CD4-positive, alpha-beta T cell (primary cell): ENCODE measurements at places on chromosomes 16 and 17. TPM values are rescaled to one million over a fixed set of nuclear protein-coding genes. Genes with fewer than 3 reads are reported as not detected.

Gene CCL3
- total RNA-seq: 0.78 TPM

DNA sequence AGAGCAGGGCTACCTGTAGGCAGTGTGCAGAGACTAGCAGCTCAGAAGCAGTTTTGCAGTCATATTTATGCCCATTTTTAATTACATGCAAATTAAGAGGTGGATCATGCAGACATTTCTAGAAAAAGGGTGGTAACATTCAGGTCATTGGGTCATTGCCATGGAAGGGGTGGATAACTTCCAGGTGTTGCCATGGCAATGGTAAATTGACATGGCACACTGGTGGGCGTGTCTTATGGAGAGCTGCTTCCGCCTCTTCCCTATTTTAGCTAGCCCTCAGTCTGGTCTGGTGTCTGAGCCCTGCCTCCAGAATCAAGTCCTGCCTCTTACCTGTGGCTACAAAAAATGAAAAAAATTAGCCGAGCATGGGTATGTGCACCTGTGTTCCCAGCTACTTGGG lies 2.8 kb upstream of the DNAI2 start:
- DNase-seq: no peak

DNA sequence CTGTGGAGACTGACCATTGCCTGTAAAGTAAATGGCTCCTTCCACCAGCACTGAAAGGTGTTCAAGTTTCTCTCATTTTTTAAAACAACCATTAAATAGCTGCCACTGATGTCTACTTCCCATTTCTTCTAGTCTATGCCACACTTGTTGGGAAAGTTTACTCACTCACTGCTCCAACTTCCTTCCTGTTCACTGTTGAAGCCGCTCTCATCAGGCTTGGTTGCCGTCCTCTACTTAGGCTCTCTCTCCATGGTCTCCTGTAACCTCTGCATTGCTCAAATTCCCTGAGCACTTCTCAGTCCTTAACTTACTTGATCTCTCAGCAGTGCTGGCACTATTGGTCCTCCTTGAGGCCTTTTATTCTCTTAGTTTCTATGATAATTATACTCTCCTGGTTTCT lies 32.4 kb downstream of the SNX11 start:
- DNase-seq: no peak

Gene ERN2
- total RNA-seq: not detected

Gene DOC2B
- total RNA-seq: 0.34 TPM

- DNase-seq: no peak
Measured at GRCh38 chr17:82076018-82076784, 10.6 kb upstream of the DUS1L start.

DNA sequence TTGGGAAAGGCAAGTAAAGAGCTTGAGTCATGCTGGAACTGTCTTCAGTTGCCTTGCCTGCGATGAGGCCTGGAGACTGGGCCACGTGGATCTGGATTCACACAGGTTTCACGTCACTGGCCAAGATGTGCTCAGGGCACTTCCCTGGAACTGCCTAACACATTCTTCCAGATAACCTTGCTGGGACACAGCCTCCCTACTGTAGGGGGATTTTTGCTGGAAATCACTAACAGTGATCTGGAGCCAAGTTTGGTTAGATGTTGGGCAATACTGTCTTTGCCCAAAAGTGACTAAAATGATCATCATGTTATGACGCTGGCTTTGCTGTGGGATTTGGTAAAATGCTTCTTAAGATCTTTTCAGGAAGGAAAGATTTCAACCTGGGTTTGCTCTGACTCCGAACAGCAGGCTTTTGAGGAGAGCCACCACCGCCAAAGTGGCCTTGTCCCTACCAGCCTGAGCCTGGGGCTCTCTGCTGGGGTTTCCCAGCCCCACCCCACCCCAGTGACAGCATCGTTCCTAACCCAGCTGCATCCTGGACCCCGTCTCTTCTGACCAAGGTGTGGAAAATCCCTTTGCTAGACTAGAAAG lies 14.7 kb downstream of the C1QTNF1 start:
- DNase-seq: no peak

- no peak for DNase-seq
Measured at GRCh38 chr17:32356750-32357149, 6.8 kb downstream of the ZNF207 start.

GRCh38 chr16:71648162-71648561 lies 22.2 kb downstream of the MARVELD3 start:
- no peak for DNase-seq

DNA sequence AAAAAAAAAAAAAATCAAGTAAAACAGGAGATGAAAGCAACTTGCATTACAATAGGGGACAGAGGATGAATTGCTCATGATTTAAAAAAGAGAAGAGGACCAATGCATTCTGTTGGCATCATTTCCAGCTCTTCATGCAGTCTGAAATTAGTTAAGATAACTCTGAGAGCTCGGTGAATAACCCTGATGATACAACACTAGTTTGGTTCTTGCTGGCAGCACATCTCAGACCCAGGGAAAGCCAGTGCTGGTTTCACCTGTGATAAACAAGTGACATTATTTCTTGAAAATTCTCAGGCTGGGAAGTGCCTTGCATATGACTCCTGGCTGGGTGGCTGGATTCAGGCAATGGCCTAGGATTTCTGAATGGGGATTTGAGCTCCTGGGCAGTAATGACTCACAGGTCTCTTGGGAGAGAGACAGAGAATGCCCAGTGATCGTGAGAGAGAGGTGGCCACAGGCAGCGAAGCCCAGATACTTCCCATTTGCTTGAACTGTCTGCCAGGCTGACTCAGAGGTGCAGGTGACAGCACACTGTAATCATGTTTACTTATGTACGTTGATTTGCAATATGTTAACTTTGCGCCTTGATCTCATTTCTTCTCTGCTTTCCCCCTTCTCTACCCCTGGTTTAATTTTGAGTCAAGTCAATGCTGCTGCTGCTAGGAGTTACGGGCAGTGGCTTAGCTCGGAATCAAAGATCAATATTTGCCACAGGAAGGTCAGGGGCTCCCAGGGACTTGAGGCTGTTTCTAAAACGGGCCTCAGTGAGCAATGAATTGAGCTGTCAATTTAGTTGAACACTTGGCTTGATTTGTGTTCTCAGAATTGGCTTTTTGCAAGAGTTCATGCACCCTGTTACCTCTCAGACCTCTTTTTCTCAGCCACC lies 27.1 kb downstream of the ARSG start:
- DNase-seq: peak; percentile 59

- peak; percentile 81 for DNase-seq
Measured at GRCh38 chr17:16997514-16998429, 25.9 kb upstream of the TNFRSF13B start.

Gene PRSS8
- total RNA-seq: not detected

DNA sequence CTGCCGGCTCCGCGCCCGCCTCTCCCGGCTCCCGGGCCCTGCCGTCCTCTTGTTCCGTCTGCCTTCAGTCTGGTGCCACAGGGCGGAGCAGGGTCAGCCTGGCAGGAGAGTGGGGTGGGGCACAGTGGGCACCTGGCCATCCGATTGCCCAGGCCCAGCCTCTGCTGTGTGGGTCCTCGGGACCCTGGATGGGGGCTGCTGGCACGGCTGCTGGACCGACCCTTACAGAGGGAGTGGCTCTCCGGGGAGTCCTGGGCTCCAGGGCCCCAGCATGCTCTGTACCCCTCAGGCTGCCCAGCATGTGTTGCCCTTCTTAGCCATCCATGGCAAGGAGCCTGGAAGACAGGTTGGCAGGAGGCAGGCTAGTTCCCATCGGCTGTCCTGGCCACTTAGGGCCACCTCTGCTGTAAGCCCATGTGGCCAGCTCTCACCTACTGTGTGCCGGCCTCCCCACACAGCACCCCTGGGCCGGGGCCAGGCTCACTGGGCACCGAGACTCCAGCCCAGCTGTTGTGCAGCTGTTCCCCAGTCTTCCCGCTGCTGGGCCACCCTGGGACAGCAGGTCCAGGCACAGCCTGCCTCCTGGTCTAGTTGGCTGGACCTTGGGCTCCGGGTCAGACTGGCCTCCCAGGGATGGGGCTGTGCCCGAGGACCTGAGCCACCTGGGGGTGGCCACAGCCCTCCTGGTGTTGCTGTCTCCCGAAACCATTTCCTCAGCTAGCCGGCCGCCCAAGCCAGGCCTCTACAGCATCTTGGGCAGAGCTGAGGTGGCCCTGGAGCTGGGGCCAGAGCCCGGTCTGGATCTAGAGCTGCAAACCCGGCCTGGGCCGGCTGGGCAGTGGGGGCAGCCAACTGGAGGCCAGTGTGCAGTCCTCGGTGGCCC lies 24.9 kb downstream of the BAHCC1 start:
- no peak for DNase-seq

DNA sequence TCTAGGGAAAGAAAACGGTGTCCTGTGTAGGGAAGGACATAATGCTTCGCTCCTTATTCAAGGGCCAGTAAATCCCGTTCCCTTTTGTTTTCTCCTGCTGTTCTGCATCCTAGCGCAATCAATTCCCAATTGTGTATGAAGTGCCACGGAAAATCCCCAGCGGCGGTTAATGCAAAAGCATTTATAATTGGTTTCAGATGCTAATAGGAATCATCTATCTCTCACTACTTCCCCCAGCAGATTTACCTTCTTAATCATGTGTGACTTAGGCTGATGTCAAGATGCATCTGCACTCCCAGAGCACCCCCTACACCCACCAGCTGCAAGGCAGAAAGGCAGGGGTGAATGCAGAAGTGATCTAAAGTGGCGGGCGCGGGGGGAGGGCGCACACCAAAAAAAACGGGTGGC lies 32.7 kb upstream of the SSTR2 start:
- DNase-seq: no peak

DNA sequence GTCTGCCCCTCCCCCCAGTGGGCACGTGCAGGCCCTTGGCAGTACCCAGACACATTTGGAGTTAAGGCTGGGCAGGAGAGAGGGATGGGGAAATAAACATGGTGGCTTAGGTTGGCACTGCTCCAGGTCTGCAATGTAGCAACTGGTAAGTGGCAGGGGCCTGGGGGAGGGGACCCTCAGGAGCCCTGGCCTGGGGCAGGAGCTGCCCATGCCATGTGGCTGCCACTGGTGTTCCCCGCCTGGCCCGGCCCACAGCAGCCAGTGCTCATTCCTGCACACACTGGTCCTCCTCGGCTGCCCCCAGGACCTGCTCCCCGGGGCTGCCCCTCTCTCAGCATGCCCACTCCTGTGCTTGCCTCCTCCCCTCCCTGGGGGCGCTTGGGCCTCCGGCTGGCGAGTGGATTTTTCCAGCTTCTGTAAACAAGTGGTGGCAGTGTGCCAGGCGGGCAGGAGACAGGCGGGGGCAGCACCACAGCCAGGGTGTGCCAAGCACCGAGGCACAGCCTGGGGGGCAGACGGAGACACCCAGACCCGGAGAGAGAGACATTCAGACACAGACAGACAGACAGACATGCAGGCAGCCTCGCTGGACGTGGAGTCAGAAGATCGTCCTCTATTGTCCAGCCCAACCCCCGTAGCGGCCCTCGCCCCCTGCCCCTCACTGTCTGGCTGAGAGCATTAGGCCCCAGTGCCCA lies 9.4 kb downstream of the THRA start:
- DNase-seq: no peak

GRCh38 chr16:17072104-17072503 lies 398.7 kb downstream of the XYLT1 start:
- no peak for DNase-seq

Gene CARD14
- not detected for total RNA-seq

DNA sequence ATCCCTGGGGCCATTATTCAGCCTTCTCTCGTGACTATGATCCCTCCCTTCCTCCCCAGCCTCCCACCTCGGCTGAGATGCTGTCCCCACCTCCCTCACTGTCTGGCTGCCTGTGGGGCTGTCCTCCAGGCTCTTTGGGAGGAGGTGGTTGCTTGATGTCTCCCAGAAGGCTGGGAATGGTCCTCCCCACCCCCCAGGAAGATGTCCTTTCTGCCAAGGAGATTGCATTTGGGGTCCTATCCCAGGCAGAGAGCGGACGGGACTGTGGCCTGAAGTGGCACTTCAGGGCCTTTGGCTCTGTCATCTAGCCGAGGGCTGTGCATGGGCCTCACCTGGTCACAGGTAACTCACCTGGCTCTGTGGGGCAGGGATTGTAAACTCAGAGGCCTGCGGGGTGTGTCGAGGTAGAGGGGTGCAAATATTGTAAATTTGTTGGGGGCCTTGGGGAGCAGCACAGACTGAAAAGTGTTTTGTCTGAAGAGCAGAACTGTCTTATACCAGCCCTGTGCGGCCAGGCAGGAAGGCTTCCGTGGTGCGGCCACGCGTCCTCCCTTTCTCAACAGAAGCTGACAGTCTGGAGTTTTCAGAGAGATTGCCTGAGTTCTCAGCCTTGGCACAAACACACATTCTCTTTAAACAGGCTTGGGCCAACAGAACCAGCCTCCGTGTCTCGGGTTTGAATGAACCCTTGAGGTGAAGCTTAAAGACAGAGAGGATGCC lies 177.9 kb downstream of the SEC14L1 start:
- DNase-seq: no peak

DNA sequence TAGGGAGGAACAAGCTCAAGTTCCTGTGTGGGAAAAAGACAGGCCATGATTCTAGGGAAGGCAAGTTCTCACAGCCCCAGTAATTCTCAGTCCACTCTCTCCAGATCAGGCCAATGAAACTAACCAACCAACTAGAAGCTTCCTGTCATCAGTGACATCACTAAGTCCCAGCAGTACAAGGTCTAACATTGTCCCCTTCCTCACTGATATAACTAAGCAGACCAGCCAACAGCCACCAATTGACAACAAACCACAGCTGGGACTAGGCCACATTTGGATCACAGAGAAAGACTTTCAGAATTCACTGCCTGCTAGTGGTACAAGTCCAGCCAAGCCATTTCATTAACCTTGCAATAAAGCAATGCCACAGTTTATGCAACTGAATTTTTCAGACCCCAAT lies 94.0 kb downstream of the CACNG1 start:
- no peak for DNase-seq

DNA sequence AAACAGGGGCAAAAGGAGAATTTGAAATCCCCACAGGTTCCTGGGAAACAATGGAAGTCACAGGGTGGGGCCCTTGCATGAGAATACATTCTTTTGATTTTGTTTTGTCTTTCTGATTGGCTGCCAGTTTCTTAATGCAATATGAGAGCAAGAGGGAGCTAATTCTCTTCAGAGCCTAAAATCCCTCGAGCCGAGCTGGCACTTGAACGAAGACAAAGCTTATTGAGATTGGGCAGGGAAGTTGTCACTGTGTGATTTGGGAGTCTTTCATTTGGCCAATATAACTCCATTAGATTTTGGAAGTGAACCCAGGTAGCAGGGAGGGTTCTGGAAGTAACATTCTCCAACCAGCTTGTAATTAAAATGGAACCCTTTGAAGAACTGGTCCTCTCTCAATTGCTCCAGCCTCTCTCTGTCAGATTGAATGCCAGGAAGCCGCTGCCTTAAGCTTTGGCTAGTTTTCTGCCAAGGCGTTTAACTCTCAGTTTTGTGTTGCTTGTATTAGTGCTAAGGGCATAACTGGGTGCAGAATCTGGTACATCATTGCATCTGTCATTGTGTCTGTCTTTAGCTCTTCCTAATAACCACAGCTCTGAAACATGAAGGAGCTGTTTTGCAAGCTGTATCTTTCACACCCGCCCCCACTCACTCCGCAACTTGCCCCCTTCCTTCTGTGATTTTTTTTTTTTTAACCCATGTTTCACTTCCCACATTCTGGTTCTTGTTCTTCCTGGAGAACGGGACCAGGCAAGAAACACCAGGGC lies 272.0 kb downstream of the MAF start:
- no peak for DNase-seq

Gene KIF18B
- total RNA-seq: 0.08 TPM
